ENCODE measurements at places on chromosomes 12 and 14. TPM values are rescaled to one million over a fixed set of nuclear protein-coding genes. Genes with fewer than 3 reads are reported as not detected.

DNA sequence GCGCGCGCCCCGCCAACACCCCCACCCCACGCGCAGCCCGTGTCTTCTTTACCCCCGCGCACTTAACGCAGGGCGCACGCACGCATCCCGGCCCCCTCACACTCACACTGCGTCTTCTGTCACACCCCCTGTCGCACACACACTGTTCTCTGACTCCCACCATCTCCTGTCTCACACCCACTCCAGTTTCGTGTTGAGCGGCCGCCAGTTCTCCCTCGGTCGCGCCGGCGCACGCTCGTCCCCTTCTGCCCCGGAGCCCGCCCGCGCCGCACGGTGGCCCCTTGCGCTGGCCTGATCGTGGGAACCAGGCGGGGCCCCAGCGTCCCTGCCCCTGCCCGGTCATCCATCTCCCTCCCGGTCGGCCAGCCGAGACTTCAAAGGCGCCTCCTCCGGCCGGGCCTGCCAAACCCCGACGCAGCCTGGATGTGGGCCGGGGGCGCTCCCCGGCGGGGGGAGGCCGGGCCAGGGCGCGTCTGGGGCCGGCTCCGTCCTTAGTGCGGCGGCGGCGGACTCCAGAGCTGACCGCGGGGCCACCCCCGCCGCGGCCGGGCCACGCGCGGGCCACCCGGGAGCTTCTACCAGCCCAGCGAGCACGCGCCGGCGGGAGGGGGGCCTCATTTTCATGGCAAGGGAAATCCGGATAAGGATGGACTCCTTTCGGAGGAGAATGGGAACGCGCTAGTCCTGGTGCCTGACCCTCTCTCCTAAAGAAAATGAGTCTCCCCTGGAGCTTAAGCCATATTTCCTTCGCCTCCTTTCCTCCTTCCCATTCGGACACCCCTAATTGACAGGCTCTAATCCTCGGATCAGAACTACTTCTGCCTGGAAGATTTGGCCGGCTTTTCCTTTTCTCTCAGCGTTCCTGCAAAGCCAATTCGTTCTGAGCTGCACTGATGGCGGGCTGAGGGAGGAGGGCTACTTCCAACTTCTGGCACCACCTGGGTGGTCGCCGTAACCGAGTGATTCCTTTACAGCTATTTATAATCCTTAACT, 82.0 kb upstream of the HMGA2 start:
- DNase-seq, result peak; percentile 82

- no peak for DNase-seq
Observed at GRCh38 chr12:12010277-12011039, 60.3 kb upstream of the BCL2L14 start.

DNA sequence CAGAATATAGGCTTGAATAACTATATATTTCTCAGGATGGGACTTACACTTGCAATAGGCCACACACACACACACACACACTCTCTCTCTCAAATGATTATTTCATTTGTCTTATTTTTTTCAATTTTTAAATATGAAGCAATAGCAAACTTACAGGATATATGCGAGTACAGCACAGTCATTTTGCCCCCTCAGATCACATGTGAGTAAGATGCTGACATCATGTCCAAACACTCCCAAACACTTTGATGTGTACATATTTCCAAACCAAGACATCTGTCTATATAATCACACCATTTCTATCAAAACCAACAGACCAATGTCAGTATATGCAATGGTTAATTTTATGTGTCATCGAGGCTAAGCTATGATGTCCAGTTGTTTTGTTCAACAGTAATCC, 1535.9 kb upstream of the FLRT2 start:
- DNase-seq, result no peak

DNA sequence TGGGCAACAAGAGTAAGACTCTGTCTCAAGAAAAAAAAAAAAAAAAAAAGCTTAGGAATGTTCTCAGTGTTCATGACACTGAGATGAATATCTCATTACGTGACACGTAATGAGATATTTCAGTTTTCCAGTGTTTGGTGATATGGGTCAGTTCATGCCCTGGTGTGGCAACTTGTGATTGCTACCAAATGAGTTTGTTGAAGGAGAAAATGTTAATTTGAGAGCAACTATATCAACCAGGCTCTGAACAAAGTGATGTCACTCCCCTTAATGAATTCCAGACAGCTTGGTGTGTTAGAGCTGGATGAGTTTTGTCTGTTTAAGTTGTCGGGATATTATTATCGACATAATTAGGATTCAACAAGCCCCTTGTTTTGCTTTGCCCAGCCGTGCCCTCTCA, 211.7 kb downstream of the DPF3 start:
- DNase-seq, result no peak

DNA sequence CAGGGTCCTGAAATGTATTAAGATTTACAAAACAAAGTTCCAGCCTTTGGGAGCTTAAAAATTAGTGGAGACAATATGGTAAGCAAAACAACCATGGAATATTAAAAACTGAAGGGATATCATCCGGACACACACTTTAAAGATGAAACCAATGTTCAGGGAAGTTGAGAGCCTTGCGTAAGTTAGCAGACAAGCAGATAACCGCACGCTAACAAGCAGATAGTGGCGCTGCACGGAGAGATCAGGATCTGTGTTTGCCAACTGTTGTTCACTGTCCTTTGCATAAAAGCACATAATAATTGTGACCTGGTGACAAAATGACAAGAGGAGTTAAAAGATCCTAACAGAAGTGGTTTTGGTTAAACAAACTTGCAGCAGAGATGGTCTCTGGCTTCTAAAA, 14.3 kb upstream of the TMEM229B start:
- DNase-seq, result no peak

DNA sequence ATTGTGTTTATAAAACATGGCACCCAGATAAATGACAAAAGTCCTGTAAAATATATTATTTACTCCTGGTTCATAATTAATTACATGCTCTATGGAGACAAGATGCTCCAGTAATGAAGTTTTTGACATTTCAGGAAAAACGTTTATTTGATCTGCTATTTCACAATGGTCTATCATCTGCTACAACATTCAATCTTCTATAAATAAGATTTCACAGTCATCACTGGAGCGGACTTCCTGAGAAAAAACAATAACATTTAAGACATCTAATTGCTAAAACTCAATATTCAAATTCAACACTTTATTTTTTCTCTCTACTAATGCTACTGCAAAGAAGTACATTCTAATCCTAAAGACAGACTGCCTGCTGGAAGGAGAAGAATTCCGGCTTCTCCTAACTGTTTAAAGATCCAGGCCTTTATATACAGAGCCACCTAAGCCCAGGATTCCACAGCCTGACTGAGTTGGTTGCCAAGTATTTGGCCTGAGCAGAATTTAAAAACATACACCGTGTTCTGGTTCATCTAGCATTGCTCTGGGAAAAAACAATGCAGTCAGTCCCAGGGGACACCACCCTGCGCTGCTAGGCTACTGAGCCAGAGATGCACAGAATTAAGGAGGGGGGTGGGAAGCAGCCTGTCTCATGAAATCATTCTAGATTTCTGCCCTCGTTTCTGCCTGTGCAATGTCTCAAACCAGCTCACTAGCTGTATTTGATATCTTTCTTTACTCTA, 58.0 kb downstream of the TMTC1 start:
- DNase-seq, result peak; percentile 58

Gene HCFC2
- total RNA-seq, result 16.8 TPM

Gene KCNMB4
- total RNA-seq, result not detected

Gene NFE2
- total RNA-seq, result 2.0 TPM

Gene DTX1
- total RNA-seq, result 2.3 TPM

All from stomach (tissue), 19 donors.